Thoracic aorta (tissue), 2 donors: ENCODE measurements at places on chromosomes 16 and 17.

- DNase-seq: no peak
Observed at GRCh38 chr16:5502467-5502869, 404.9 kb upstream of the EEF2KMT start.

GRCh38 chr17:18017958-18018357 is 21.0 kb downstream of the ATPAF2 start:
- no peak for DNase-seq

DNA sequence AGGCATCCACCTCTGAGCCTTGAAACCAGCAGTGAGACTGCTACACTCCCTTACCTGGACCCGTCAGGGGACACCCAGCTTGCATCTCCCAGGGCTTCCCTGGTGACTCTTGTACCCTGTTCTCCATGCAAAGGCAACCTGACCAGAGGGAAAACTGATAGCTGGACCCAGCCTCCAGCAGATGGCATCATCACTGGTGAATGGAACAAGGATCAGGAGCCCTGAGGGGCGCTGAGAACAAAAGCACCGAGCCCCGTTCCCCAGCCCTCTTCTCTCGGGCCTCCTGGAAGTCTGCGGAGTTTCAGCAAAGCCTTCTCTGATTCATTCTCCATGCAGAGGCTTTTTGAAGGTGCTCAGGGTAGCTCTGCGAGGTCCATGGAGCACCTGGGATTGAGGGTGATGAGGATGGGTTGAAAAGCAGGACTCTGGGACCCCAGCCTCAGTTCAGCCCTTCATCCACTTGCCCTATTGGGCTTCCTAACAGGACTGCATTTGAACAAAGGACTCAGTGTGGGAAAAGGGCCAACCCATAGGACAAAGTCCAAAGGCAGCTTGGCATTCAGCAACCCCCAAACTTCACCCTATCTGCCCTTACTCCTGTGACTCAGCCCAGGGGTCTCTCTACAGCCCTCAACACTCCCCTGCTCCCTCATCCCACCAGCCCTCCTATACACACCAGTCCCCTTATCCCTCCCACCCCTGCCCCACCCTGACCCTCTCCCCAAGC is 45.0 kb upstream of the LHX1 start:
- DNase-seq: no peak

GRCh38 chr17:73770115-73770848 is 126.0 kb upstream of the SDK2 start:
- DNase-seq: peak; percentile 31

GRCh38 chr17:37391146-37391545 is 15.4 kb downstream of the C17orf78 start:
- no peak for DNase-seq

DNA sequence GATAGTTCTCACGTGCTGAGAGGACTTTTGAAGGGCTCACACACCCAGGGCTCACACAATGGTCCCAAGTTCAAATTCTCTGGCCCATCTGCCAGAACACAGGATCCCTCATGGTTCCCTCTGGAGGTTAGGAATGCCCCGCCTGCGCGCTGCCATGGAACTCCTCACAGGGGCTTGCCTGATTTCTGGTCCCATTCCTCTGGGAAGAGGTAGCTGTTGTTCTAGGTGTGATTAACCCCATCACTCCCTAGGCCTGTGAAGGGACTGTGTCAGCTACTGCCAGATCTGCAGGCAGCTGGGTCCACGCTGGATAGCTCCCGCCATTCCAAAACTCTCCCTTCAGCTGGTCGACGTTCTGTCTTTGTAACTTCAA is 2.3 kb upstream of the ARMC5 start:
- no peak for DNase-seq

- no peak for DNase-seq
Observed at GRCh38 chr17:50420419-50421112, 5.5 kb upstream of the ACSF2 start.

DNA sequence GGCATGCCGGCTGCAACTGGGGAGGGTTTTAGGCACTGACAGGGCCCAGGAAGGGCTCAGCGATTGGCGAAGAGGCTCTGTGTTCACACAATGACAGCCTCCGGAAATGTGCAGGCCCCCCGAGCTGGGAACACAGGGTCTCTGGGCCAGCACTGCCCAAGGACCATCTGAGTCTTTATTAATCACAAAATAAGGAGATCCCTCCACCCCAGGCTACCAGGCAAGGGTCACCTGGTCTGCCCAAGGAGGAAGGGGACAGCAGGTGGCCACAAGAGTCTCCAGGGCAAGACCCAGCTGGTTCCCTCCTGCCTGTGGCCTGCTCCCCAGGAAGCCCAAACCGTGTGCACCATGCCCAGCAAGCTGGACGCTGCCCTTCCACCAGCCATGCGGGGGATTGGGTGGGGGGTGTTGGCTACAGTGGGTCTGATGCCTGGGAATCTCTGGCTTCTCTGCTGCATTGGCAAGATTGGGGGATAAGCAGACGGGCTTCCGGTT is 52.1 kb upstream of the TNRC6C start:
- DNase-seq: no peak

DNA sequence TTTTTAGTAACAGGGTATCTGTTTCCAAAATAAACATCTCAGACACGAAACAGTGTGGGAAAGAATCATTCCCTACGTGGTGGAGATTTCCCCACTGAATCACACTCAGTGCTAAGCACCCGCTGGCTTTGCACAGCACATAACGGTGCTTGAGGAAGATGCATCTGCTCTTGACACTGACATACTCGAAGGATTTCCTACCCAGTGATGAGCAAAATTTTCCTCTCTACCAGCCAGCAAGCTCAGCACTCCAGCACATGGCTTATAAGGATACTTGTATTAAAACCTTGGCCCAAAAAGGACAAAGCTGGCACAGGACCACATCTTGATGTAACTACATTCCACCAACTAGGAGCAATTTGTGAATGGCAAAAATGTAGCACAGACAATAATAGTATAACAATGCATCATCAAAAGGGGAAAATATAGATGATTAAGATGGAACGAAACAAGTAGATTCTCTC is 59.0 kb downstream of the ANKFY1 start:
- no peak for DNase-seq

GRCh38 chr17:72049914-72050313 is 70.9 kb upstream of the SOX9 start:
- DNase-seq: no peak

DNA sequence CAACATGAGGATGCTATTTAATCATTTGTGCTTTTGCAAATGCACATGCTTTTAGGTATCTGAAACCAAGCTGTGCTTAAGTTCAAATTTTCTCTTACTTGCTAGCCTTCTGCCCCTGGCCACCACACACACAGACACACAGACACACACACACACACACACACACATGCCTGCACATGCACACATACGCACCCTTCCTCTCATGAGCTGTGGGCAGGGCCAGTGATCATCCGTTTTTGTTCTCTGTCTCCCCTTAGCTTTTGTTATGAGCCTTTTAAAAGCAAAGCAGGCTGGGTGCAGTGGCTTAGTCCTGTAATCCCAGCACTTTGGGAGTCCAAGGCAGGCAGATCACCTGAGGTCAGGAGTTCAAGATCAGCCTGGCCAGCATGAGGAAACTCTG is 34.2 kb downstream of the CD300LF start:
- no peak for DNase-seq

DNA sequence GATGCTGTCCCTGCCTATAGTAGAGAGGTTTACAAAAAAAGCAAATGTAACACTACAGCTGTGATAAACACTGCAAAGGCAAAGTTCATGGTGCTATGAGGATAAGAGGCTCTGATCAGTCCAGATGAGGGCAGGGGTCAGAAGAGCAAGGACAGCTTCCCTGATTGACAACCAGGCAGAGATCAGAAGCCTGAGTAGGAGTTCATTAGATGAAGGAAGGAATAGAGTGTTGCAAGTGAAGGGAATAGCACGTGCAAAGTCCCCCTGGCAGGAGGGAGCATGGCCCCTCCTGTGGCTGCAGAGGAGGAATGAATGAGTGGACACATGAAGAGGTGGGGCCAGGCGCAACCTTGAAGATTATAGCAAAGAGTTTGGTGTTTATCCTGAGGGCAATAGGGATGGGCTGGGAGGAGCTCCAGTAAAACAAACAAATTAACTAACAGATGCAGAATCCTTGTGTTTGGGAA is 208.4 kb upstream of the IRX5 start:
- DNase-seq: no peak

- no peak for DNase-seq
Observed at GRCh38 chr16:82081264-82081663, 46.2 kb downstream of the HSD17B2 start.

GRCh38 chr16:48583075-48584065 is 26.6 kb downstream of the N4BP1 start:
- no peak for DNase-seq

GRCh38 chr17:62725791-62726249 is 82.3 kb downstream of the MARCHF10 start:
- no peak for DNase-seq

GRCh38 chr17:32335687-32336086 is 6.3 kb downstream of the C17orf75 start:
- no peak for DNase-seq

DNA sequence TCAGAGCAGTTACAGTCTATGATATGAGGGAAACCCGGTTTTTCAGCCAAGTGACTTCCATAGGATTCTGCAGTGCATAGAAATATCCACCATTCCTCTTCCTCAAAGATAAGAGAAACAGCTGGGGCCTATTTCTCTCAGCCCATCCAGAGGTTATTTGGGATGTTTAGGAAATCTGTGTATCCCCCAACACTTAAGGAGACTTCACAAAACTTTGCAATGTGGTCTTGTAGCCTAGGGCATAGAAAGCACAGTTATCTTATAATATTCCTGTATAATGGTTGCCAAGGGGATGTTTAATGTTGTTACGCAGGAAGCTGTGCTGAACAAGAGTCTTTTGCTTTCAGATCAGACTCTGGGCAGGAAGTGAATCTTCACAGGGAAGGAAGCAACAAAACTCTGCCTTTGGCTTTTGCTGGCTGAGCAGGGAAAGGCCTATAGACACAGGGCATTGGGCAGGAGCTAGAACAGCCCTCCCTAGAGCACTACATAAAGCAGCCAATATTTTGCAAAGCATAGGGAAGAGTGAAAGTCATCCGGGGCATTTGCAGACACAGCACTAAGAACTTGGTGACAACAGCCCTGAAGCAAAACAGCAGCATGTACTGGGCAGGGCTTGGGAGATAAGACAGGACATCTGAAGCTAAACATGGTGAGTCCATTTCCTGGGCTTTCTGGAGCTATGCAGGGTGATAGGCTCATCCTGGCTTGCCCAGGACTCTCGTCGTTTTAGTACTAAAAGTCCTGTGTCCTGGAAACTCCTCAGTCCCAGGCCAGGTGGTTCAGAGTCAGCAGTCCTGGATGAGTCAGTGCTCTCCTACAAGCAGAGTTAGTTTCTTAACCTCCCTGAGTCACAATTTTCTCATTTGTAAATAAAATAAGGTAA is 18.7 kb upstream of the BEAN1 start:
- no peak for DNase-seq

GRCh38 chr16:73915935-73916334 is 380.7 kb upstream of the PSMD7 start:
- no peak for DNase-seq

DNA sequence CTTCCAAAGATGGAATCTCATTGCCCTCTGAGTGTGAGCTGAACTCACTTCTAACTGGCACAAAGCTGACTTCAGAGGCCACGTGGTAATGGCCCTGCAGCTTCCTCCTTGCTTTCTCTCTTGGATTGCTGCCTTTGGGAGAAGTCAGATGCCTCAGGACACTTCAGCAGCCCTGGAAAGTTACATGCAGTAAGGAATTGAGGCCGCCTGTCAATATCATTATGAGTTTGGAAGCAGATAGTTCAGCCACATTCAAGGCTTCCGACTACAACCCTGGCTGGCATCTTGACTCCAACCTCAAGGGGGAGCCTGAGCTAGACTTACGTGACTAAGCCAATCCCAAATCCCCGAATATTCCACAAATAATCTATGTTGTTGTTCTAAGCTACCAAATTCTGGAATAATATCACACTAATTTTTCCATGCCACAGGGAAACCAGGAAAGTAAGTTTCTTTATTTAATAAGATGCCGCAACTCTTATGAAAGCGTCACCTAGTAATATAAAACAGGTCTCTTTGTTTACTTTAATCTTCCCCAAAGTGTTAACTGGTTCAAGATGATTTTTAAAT is 13.6 kb downstream of the CEP20 start:
- DNase-seq: no peak

- no peak for DNase-seq
Observed at GRCh38 chr17:65660947-65661346, 99.5 kb upstream of the AXIN2 start.

GRCh38 chr17:32931686-32932085 is 3.7 kb downstream of the TMEM98 start:
- DNase-seq: no peak

GRCh38 chr16:75251280-75252048 is at the start of gene BCAR1:
BCAR1 (minus strand) TSS chr16:75251624; CDS start chr16:75251482, 142 bp downstream.
- no peak for DNase-seq

- DNase-seq: no peak
Observed at GRCh38 chr16:74605746-74606520, 981 bp downstream of the GLG1 start.

DNA sequence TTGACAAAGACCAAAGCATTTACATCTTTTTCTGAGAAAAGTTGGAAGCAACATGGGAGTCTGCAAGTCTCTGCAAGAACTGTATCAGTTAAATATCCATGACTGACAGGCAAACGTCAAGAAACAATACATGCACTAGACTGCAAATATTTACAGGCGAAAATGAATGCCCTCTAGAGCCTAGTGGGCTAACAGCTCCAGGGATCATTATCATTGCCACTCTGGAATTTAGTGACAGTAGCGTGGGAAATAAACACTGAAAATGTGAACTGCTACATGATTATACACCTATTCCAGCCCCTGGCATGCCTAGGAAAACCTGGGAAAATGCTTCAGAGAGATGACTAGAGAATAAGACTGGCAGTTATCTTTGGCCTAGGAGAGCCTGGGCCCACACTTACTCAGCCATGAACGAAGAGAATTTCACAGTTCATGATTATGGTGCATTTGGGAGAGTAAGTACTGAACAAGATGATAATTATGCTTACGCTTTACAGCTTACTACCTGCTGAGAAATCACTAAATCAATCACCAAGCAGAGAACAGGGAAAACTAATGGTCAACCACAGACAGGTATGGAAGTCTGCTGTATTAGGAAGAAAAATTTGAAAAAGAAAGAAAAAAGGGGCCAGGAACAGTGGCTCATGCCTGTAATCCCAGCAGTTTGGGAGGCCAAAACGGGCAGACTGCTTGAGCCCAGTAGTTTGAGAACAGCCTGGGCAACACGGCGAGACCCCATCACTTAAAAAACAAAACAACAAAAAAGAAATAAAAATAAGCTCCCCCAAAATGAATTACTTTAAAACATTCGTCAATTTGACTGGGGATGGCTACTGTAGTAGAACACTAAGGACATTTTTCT is 66.6 kb upstream of the CLEC18B start:
- DNase-seq: no peak

GRCh38 chr17:9487406-9487805 is 88.2 kb downstream of the STX8 start:
- DNase-seq: no peak
